ENCODE measurements at places on chromosomes 11 and 22.

DNA sequence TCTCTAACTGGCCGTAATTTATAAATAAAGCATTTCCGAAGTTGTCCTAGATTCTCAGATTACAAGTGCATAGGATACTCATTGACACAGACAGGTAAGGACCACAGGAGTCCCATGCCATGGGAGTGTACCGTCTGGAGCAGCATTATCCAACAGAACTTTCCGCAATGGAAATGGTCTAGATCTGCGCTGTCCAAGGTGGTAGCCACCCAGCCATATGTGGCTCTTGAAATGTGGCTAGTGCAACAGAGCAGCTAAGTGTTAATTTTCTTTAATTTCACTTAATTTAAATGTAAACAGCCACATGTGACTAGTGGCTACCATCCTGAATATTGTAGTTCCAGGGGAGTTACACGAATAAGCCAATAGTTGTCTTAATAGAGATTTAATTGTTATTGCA is 71.3 kb downstream of the GALNT18 start:
- DNase-seq = no peak

DNA sequence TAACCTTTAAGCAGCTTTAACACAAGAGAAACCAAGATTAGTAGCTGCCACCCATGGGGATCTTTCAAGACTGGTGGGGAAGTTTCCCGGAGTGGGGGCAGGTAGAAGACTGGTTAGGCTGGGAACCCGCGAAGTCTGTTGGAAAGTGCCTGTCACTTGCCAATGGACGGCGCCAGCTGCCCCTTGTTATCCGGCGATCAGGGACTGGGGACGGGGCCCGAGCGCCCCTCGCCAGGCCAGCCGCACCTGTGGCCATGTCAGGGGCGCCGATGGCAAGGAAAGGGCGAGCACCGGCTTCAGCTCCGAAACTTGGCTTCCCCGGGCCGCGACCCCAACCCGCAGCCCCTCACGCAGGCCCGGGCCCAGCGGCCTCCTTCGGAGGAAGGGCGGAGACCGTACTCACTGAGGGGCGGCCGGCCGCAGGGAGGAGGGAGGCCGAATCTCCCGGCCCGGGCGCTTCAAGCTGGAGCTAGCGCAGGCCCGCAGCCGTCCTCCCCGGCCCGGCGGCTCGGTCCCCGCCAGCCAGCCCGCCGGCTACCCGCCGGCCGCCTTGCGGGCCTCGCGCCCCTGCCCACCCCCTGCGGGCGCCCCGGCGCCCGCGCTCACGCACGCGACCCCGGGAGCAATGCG is 539 bp downstream of the EIF4ENIF1 start:
- DNase-seq = no peak

GRCh38 chr22:41799486-41800347 is 762 bp upstream of the CCDC134 start:
- no peak for DNase-seq

- peak; percentile 45 for DNase-seq
These were observed 64.9 kb downstream of the ENDOD1 start for GRCh38 chr11:95154514-95154913.

- no peak for DNase-seq
These were observed 15.2 kb upstream of the MMP7 start for GRCh38 chr11:102545701-102546100.

GRCh38 chr11:69912911-69913451 is 93.8 kb upstream of the FGF3 start:
- DNase-seq = no peak

- DNase-seq = no peak
These were observed 17.3 kb upstream of the OR52A1 start for GRCh38 chr11:5171856-5172255.

DNA sequence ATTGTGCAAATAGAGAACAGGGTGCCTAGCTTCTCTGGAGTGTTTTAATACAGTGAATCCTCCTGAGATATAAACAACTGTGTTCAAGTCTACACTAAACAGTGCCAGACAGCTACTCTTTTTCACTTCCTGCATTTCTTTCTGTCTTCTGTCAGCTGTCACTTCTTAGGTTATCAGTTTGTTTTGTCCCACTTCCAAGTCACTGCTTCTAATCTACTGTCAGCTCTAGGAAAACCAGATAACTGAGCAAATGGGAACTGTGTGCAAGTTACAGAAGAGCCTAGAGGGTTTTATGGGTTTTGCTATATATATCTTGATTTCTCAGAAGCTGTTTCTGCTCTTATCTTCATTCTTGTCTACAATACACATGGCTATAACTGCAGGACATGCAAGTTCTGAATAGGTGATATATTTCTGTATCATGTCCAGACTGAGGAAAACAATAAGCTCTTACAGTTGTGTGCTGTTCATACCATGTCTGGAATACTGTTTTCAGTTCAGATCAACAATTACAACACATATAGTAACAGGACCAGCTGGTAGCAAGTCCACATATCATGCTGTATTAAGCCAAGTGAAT is 5.8 kb downstream of the PITPNB start:
- no peak for DNase-seq

- DNase-seq = no peak
These were observed 261.1 kb downstream of the BUD13 start for GRCh38 chr11:116511684-116512083.

GRCh38 chr11:66022401-66023185 is 3.7 kb downstream of the CATSPER1 start:
- peak; percentile 39 for DNase-seq

DNA sequence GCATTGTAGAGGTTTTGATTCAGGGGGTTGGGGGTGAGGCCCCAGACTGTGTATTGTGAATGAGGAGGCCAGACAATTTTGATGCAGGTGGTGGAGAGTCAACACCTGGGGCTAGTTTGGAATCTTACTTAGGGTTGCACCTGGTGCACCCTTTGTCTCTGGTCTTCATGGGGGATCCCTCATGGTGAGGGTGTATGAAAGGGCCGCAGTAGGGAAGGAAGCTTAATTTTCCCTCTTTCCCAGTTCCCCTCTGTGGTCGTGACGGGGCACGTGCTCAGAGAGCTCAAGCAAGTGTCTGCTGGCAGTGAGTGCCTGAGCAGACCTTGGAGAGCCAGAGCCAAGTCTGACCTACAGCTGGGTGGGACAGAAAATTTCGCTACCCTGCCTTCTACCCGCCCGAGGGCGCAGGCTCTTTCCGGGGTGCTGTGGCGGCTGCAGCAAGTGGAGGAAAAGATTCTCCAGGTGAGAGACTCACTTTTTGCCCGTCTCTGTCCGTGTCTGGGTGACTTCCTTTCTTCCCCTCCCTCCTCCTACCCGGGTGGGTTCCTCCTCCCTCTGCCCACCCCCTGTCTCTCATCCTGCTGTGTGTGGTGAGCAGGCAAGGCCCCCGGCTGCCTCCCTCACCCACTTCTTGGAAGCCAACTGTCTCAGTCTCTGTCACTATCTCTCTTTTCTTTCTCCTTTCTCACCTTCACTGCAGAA is 131.7 kb downstream of the MICAL2 start:
- DNase-seq = no peak

Measured in NCI-H2029 (cell line).